ENCODE measurements at places on chromosomes 1 and 21.

- DNase-seq, result no peak
Measured at GRCh38 chr1:194503209-194503608, 1316.8 kb upstream of the B3GALT2 start.

GRCh38 chr1:183048087-183049085 is 25.2 kb downstream of the LAMC1 start:
- no peak for DNase-seq

DNA sequence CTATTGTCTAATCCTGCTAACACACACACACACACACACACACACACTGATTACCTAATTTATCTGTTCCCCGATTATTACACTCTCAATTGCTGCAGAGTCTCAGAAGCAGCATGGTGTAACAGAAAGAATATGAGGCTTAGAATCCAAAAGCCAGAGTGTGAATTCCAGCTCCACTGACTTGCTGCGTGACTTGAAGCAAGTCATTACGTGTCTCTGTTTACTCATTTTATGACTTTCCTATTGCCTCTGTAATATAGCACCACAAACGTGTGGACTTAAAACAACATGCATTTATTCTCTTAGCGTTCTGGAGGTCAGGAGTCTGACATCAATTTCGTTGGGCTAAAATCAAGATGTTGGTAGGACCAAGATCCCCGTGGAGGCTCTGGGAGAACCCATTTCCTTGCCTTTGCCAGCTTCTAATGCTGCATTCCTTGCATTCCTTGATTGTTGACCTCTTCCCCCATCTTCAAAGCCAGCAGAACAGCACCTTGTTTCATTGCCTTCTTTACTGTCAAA is 55.9 kb upstream of the ATP5PO start:
- no peak for DNase-seq

DNA sequence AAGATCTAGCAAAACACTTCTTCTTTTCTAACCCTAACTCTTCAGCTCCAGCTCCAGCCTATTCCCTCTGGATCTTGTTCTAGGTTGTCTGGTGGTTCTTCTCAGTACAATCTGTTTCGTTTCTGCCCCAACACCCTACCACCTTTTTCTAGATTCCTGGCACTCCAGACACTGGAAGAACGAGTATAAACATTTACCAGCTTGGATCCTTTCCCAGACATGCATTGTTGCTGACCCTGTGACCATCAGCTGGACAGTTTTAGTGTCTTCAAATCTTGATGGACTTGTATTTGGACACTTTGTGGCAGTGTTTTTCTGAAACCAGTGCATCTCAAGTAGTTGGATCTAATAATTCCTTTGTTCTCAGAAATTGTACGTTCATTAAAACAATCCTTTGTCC is 30.6 kb upstream of the CACNA1E start:
- DNase-seq, result no peak

GRCh38 chr1:212557739-212558692 is 50.5 kb upstream of the ATF3 start:
- DNase-seq, result no peak

GRCh38 chr1:207911856-207912760 is 1.2 kb upstream of the CD34 start:
- no peak for DNase-seq

DNA sequence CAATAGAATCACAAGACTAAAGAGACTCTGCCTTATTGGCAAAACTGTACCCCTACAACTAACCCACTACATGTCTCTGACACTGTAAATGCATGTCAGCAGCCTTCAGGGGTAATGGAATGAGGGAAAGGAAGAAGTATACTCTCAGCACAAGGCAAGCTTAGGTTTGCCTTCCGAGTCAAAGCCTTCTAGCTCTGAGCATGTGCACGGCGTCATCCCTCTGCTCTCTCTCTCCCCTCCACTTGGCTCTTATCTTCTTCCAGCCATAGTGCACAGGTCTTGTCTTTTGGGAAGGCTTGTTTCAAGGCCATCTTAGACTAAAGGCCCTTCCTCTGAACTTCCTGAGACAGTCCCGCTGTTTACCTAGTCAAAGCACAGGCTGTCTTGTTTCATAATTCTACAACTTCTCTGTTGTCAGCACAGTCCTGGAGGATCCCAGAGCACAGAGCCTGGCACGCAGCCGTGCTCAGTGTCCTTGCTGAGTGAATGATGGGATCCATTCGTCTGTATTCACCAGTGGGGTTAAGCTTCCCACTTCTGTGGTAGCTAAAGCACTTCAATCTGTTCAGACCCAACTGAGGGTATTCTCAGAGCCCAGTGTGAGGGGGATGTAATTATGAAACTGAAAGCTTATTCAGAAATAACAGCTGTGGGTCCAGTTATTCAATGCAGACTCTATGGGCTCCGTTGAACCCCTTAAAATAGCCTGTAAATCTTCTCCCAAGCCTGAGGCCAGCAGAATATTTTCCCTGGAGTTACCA is 166.5 kb upstream of the PLD5 start:
- DNase-seq, result no peak

- no peak for DNase-seq
Measured at GRCh38 chr1:207964195-207964966, 53.5 kb upstream of the CD34 start.

GRCh38 chr1:243396876-243397275 is 141.0 kb downstream of the SDCCAG8 start:
- no peak for DNase-seq

All from stimulated activated CD4-positive, alpha-beta T cell treated with anti-CD3 and anti-CD28 coated beads, Interleukin-2, amount 100 ng/mL, for 24 hours (primary cell).